ENCODE measurements at places on chromosomes 4 and X.

DNA sequence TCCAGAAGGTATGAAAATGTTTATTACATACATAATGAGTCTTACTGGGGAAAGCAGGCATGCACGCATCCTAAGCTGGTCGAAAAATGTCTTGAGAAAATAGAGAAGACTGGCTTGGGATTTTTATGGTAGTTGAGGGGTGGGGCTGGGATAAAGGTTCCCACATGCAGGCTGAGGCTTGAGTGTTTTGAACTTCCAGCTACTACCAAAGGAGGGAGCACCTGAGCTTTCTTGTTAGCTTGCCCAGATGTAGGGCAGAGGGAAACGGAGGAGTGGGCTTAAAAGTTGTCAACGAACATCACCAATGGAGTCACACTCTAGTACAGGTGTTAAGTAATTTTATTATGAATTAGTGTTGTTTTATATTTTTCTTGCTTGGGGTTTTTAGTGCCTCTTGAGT, 39.6 kb upstream of the SRPX start:
- DNase-seq, result no peak

DNA sequence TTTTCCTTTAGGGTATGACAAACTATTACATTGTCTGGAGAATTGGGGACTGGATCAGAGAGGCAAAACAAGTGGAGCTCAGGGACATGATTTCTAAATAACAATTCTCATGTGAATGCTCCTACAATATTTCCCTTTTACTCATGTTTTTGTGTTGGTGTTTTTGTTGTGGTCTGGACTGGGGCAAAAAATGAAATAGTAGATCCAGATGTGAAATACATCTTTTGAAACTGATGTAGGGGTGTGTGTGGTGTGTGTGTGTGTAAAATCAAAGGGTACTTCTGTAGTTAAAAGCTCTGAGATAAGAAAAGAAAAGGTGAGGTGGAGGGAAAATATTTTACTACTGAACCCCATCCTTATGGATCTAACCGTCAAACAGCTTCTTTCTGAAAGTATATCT, 188.4 kb upstream of the RPL34 start:
- no peak for DNase-seq

GRCh38 chrX:50799531-50799961, 14.4 kb downstream of the SHROOM4 start:
- DNase-seq, result no peak

DNA sequence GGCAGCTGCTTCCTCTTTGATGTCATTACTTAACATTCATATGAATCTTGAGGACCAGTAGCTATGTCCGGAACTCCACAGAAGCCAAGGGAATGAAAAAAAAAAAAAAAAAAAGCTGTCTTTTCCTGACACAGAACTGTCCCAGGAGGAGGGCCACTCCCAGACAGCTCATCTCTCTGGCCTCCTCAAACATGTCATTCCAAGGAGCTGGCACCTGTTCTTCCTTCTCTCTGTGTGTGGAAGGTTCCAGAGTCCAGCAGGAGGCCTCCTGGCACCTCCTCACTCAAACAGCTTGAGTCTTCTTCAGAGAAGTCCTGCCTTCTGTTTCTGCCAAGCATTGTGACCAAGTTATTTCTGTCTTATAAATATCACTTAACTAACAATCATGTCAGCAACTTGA, 458.5 kb downstream of the AFF2 start:
- no peak for DNase-seq

- no peak for DNase-seq
These were observed 37.0 kb upstream of the SHISA3 start for GRCh38 chr4:42360256-42360669.

DNA sequence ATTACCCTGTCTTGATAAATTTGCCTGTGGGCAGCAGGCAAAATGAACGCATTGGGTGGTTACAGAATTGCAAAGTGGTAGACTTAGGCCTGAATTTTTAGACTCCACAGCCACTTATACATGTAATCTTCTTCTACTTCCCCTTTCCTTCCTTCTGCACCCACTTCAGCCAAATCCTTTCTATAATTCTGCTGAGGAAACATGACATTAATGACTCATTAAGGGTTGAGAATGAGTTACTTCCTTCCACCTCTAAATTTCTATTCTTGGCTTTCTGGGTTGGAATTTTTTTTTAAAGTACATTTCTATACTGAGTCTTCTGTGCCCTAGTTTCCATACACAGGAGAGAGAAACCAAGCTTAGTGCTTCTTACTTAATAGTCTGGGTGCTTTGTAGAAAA, 10.1 kb downstream of the PAPSS1 start:
- no peak for DNase-seq

GRCh38 chr4:137213372-137214173, 318.7 kb downstream of the PCDH18 start:
- no peak for DNase-seq

DNA sequence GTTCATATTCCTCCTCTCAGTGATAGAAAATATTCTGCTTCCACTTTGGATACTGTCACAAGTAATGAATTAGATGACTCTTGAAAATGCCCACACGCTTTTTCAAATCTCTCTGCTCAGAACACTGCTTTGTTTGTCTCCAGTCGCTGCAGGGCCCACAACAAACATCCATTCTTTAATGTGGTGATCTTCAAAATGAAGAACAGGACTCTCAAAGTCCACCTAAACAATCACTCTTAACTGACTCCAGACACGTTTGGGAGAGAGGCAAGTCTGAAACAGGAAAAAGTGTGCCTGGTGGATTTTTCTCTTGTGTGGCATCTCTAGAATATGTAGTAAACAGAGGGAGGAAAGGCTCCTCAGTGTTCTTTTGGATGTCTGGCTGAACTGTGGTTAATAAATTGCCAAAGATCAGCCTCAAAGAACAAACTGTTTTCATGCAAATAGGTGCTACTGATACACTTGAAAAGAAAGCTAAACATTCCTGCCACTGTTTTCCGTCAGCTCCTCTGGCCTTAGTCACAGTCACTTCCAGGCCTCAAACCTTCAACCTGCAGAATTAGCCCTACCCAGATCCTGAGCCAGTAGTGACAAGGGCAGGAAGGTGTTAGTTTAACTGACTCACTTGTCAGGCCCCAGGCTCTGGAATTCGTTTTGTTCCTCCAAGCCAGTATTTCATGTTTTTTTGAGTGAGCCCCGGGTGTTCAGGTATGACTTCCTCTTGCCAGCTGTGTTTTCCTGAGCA, 259.6 kb upstream of the GPC4 start:
- no peak for DNase-seq

- no peak for DNase-seq
These were observed 32.1 kb downstream of the TAPT1 start for GRCh38 chr4:16194214-16194613.

DNA sequence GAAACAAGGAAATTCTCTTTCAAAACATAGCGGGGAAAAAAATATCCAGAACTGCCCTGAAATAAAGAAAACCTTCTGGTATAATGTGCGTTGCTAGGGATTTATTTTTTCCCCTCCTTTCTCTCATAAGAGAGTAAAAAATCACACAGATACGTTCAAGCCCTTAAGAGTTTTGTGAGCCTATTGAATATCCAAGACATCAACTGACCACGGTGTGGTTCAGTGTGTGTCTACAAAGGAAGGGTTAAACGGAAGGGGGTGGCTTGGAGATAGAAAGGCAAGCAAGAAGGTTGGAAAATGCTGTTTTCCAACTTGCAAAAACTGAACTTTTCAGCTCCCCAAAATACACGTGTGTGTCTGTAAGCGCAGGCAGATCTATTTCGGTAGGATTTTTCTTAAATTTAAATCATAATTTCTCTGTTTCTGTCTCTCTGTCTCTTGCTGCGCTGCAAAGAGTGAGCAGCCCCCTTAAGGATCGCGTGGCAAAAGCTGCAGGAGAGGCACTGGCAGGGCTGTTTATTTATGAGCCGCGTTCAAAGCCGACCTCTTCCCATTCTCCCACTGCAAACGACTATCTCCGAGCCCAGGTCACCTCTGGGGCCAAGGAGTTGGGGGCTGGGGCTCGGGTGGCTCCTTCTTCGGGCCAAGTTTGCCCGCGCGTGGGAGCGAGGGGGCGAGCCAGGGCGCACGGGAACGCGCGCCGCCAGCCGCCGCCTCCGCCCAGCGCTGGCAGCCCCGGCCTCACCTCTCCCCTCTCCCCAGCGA, 492 bp upstream of the SLIT2 start:
- no peak for DNase-seq

- DNase-seq, result no peak
These were observed 208.8 kb downstream of the TMA16 start for GRCh38 chr4:163703251-163703650.

DNA sequence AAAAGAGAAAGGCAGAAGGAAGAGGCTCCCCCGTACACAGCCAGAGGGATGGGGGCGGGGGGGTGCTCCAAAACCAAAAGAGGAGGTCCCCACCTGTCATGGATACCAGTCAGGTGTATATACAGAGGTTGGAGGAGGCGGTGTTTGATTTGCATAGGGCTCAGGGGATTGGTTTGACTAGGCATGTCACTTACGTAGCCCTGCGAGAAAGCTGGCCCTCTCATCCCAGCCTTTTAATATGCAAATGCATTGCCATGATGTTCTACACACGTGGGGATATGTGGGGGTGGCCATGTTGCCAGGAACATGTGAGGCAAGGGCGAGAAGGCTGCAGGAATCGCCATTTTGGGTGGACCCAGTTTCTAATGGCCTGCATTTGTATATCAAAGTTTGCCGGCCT, 38.6 kb downstream of the TMEM150C start:
- no peak for DNase-seq

GRCh38 chr4:45120163-45120562, 393.8 kb upstream of the GNPDA2 start:
- no peak for DNase-seq

DNA sequence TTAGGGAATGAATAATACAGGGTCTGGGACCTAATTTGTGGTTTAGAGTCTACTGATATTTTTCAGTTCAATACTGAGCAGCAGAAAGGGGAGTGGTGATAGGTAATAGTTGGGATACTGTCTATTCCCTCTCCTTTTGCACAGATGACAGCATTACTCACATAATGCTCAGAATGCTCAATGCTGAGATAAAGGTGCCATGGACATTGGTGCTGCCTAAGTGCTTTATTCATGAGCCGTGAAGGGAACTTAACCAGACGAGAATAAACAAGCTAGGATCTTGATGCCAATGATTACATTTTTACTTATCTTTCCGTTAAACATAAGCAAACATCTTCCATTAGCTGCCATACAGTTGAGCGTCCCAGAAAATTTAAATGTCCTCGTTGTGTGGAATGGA, 75.6 kb downstream of the STK32B start:
- no peak for DNase-seq

DNA sequence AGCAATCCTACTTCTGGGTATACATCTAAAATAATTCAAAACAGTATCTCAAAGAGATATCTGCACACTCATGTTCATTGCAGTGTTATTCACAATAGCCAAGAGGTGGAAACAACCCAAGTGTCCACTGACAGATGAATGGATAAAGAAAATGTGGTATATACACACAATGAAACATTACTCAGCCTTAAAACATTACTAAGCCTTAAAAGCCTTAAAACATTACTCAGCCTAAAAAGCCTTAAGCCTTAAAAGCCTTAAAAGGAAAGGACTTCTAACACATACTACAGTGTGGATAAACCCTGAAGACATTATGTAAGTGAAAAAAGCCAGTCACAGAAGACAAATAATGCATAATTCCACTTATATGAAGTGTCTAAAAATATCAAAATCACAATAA, 40.3 kb upstream of the TFDP3 start:
- no peak for DNase-seq

DNA sequence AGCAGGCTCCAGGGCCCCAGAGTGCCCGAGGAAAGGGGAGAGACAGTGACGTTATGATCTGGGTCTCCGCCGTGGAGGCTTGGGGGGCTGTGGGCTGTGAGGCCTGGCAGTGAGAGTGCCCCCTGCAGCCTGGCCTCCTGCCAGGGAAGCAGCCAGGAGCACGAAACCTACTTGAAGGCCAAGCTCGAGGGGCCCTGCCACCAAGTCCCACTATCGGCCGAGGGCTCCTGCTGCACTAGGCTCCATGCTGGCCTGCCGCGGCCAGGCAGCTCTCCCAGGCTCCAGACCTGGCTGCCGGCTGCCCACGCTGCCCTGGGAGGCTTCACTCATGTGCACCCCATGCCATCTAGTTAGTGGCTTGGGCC, 18.7 kb downstream of the FLNA start:
- DNase-seq, result no peak

GRCh38 chrX:10819973-10820372, 199.6 kb upstream of the MID1 start:
- no peak for DNase-seq

DNA sequence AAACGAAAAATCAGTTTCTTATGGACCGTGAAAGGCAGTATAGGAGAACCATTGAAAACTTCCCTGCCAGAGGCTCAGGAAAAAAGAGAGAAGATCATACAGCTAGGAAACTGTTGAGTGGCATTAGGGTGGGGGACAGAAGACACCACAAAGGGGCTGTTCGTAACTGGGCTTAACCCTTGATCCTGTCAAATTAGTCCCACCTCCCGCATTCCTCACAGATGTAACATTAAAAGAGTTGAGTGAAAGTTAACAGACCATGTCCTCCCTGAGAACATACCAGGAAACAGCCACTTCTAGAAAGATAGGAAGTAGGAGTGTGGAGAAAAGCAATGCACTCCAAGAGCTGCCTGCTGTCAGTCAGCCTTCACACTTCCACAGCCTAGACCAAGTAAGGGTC, 8.7 kb downstream of the SHROOM4 start:
- no peak for DNase-seq

GRCh38 chr4:148055844-148056243, 324.0 kb downstream of the ARHGAP10 start:
- no peak for DNase-seq

GRCh38 chrX:100076031-100076430, 334.0 kb downstream of the PCDH19 start:
- no peak for DNase-seq

- DNase-seq, result no peak
These were observed 1.2 kb downstream of the MSMO1 start for GRCh38 chr4:165328708-165329107.

GRCh38 chr4:94356444-94356843, 13.8 kb upstream of the HPGDS start:
- no peak for DNase-seq

DNA sequence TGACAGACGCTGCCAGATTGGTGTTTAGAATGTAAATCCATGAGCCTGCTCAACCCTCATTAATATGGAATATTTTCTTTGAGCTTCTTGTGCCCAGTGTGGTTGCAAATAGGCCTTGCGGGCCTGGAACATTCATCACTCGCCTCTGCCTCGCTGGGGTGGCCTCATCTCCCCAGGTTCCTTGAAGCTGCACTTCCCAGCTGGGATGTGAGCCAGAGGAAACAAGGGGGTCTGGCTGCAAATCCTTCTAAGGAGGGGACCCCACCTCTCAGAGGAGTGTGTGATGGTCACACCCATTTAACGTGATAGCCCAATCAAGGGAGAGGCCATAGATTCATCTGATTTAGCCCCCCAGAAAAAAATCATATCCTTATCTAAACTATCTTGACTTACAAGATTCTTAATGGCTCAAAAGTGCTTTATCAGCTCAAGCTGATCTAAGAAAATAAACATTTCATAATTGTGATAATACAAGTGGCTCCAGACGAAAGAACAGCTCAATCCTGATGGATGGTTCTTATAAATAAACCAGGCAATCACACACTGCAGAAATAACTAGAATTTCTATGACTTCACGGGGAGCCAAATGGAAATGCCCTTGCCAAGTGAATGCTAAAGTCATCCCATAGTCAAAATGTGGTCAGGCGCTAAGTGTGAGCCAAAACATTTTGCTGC, 189.9 kb downstream of the PTTG2 start:
- no peak for DNase-seq
